HCT116 (cell line): ENCODE measurements at places on chromosomes 3 and 15.

- DNase-seq = no peak
Observed at GRCh38 chr3:195087328-195087727, 183.6 kb downstream of the XXYLT1 start.

DNA sequence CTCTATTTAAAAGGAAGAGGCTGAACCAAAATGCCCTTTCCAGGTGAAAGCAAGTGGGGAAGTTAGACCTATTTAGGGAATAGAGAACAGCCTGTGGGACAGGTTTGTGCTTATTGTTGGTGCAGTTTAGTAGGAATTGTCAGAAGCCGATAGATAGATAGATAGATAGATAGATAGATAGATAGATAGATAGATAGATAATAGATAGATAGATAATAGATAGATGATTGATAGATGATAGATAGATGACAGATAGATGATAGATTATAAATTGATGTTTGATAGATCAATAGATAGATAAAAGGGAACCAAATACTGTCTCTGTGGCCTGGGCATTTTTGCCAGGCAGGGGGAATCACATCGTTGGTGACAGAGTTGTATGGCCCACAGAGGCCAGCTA is 42.5 kb downstream of the SH3GL3 start:
- DNase-seq = no peak

- DNase-seq = no peak
Observed at GRCh38 chr3:7789324-7789723, 712.3 kb upstream of the LMCD1 start.

DNA sequence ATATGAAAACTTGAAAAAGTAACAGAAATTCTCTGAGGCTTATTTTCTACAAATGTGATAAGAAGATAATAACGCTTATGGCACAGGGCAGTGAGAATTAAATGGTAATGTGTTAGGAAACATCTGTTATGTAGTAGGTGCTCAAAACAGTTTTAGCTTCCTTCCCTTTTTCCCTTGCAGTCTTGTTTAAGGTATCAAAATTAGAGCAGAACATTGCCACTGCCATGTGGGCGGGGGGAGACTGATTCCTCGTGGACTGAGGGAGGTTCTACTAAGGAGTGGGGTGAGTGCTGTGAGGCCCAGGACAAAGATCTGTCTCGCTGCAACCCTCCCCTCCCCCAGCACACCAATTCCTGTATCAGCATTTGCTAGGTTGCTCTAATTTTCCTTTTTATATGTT is 702.4 kb downstream of the TUSC7 start:
- no peak for DNase-seq

DNA sequence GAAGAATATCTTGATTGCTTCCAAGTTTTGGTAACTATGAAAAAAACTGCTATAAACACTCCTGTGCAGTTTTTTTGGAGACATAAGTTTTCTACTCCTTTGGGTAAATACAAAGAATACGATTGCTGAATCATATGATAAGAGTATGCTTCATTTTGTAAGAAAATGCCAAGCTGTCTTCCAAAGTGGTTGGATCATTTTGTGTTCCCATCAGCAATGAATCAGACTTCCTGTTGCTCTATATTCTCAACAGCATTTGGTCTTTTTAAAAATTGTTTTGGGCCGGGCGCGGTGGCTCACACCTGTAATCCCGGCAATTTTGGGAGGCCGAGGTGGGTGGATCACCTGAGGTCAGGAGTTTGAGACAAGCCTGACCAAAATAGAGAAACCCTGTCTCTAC is 14.5 kb downstream of the BTD start:
- no peak for DNase-seq

- no peak for DNase-seq
Observed at GRCh38 chr15:92914768-92915221, 14.7 kb downstream of the CHD2 start.

- no peak for DNase-seq
Observed at GRCh38 chr3:169085827-169086226, 577.7 kb downstream of the MECOM start.

GRCh38 chr3:149224736-149225594 is 3.3 kb upstream of the CP start:
- no peak for DNase-seq

- no peak for DNase-seq
Observed at GRCh38 chr3:33046521-33046920, 50.4 kb downstream of the GLB1 start.

DNA sequence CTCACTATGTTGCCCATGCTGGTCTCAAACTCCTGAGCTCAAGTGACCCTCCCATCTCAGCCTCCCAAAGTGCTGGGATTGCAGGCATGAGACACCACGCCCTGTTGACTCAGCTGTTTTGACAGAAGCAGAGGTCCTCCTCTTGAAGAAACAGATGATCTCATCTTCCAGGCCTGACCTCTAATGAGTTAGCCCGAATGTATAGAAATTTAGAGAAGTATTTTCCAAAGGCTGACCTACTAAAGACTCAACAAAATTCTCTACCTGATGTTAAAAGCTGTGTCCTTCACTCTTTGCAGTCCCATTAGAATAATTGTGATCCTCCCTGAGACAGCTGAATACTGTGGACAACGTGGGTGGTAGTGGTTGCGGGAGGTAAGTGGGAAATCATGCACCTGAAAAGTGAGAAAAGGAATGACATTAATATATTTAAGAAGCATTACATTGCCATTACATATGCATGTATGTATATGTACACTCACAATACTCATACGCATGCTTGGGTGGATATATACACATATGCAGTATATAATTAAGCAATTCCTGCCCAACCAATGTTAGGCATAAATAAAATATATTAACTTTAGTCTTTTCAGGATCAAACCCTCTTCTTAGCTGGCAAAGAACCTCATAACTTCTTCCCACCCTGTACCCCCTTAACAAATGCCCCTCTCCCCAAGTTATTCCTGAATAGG is 204.6 kb upstream of the NR2F2 start:
- DNase-seq = no peak

DNA sequence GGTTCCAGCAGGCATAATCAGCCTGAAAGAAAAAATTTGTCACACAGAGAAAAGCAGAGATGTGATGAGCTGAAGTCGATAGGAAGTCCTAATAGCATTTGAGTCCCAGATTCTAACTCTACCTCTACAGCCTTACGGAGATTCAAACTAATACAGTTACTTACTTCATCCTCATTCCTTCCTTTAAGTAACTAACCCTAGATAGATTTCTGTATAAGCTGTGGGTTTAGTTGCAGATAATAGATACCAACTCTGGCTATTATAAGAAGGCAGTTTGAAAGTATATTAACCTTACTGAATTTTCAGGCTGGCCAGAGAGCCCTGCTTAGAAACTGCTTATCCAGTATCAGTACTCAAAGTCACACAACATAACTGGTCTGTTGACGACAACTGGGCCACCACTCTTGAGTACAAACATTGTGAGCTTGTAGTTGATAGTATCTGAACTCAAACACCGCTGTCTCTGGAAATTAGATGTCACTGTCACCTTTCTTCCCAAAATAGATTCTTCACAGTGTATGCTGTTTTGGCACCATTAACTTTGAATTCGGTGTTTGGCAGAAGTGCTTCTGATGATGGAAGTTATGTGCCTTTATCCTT is 484.3 kb downstream of the DIPK2A start:
- DNase-seq = no peak

- no peak for DNase-seq
Observed at GRCh38 chr3:69200384-69201068, 78.1 kb upstream of the LMOD3 start.

GRCh38 chr3:37569991-37570390 is 291.7 kb upstream of the CTDSPL start:
- no peak for DNase-seq

DNA sequence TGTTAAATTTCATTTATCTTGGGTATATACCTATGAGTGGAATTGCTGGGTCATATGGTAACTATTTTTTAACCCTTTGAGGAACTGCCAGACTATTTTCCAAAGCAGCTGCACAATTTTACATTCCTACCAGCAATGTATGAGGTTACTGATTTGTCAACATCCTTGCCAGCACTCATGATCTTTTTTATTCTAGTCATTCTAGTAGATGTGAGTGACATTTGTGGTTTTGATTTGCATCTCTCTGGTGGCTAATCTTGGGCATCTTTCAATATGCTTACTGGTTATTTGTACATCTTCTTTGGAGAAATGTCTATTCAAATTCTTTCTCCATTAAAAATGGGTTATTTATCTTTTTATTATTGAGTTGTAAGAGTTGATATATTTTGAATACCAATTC is 21.3 kb upstream of the LRRC58 start:
- DNase-seq = no peak

DNA sequence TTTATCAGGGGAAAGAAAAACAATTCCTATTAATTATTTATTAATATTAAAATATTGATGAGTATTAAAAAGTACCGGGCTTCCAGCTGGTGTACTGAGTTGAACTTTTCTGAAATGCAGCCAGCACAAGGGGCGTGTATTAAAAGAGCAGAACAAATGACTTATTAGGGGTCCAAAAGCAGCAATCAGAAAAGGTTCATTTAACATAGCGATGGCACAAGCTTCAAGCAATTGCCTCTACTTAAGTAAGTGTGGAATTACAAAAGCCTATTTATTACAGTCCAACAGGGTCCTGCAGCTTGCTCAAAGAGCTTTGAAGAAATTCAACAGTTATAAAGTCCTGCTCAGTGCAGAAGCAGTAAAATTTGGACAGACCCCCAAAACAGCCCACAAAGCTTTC is 285.6 kb downstream of the EPHA3 start:
- DNase-seq = no peak

DNA sequence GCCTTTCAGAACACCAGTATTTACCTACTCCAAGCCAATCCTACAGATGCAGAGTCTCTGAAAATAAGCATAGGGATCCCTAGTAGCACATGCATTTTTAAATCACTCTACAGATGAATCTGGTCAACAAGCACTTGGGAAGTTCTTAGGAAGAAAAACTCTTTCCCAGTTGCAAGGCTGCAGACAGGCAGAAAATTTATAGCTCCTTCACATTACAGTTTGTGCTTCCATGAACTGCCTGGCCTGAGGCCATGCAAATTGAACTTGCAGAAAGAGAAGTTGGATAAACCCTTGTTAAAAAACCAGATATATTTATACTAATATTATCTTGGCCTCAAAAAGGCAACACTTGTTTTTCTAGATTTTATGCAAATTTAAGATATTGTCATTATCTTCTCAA is 256.9 kb downstream of the EPHA3 start:
- no peak for DNase-seq

- no peak for DNase-seq
Observed at GRCh38 chr3:23396746-23397145, 193.6 kb downstream of the UBE2E2 start.

GRCh38 chr3:169213956-169214355 is 449.6 kb downstream of the MECOM start:
- no peak for DNase-seq

GRCh38 chr15:94256511-94256910 is 25.1 kb downstream of the MCTP2 start:
- no peak for DNase-seq

DNA sequence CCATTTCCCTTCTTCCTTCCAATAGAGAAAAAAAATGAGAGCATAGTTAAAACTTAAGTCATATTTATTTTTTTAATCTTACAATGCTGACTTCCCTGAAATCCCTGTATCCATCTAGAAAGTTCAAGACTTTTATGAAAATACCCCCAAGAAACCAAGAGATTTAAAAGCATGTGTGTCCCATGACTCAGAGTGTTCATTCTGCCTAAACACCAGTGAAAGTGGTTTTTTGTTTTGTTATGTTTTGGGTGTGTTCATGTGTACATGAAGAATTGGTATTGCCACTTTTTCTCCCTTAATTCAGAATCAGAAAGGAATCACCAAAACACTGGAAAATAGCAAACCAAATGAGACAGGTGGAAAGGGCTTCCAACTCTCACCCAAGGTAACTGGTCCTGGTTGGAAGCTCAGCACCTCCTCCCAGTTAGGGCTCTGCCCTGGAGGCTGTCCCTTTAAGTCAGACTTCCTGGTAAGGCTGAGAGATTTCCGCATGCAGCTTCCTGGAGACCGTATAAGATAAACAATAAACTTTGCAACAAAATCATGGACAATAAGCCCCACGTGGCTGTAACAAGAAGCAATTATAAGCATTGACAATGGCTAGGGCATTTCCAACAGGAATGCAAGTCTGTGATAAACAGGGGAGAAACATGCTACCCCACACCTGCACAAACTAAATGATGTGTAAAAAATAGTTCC is 121.9 kb upstream of the ARHGEF3 start:
- peak; percentile 18 for DNase-seq

DNA sequence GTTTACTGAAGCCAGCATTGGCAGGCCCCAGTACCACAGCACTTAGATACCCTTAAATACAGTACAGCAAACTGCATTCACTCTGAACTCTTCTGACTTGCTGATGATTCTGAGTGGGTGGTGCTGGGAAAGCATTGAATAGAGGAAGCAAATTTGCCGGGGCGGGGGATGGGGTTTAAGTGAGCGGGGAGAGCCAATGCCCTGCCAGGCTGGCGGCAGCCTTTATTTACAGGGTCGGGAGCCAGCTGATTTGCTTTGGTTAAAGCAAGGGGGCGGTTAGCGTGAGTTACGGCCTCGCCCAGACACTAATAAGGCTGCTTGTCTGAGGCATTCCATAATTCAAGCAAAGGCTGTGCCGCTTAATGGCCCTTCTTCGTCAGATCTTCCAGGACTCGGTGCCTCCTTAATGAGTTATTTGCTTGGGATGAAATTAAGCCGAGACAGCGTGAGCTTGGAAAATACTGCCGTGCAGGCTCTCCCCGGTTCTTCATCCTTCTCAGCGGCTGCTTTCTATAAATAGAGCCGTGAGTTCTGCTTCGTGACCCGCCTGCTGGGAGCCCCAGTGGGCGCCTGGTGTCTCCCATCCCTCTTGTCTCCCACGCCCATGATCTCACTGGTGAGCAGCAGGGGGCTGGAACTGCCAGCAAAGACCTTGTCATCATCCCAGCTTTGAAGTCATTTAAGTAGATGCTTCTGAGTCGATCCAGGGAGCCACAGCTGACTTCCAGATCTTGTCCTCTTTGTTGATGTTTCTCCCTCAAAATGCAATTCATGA is 25.8 kb downstream of the SPSB4 start:
- DNase-seq = no peak
